Stomach (tissue), 19 donors: ENCODE measurements at places on chromosomes 6 and 20. TPM values are rescaled to one million over a fixed set of nuclear protein-coding genes. Genes with fewer than 3 reads are reported as not detected.

USP49 gene
- total RNA-seq, result 5.7 TPM

DNA sequence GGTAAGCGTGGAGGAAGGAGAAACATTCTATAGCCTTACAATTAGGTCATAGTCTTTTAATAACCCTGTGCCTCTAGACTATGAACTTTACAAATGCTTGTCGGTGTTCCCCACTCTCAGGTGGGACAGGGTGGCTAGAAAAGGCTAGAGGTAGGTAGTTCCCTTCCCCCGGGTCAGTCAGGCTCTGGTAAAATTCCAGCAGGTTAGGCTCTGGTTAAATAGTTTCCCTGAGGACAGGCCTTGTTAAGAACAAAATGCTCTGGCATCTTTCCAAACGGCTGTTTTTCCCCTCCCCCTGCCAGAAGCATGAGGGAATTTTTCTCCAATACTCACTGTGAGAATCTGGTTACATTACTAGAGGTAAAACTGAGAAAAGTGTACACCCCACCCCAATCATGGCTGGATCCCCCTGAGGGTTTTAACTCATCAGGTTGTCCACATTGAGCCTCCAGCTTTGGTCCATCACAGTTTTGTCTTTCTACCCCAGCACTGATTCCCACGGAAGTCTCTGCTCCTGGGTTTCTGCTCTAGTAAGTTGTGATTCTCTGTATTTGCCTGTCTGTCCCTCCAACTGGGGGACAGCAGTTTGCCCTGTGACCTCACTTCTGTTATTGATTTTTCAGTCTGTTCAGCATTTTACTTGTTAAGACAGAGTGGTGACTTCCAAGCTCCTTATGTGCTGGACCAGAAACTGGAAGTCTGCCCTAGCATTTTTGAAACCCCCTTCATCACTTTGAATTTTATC is 84.7 kb upstream of the ADGRF1 start:
- H3K27ac ChIP-seq, result no peak overlapping the region
- H3K36me3 ChIP-seq, result no peaks in the 10 kb centered on the region
- no peaks in the 10 kb centered on the region for H3K4me1 ChIP-seq
- peak; percentile 80 for DNase-seq

DNA sequence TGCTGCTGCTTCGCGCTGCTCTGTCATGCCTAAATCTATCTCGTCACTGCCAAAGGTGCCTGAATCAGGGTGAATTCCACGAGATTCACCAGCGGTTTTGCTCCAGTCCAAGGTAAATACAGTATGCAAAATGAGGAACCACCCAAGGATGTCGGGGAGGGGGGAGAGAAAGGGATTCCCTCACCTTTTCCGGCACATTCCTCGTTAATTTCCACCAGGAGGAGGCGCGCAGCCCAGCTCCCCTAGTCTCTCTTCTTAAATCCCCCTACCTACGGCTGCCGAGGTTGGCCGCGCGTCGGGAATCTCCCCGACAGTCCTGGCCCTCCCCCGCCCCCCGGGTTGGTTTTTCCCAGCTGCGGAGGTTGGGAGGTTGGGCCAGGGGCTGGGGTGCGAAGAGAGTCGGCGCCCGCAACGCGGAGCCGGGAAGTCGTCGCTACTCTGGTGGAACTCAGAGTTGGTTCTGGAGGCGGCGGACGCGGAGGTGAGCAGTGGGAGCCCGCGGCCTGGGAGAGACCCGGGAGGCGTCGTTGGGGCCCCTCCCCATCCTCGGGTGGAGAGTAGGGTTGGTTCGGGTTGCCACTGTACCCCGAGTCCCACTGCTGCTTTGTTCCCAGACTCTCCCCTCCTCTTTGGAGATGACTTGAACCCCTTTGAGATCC is at the start of gene TPBG:
TPBG (plus strand) TSS at position 390 of the 659 bp plus-strand sequence. CDS start 1,145 bp downstream, outside the sequence.
- peak within 1 kb of the TSS; percentile 83 for H3K27ac ChIP-seq
- peaks cover 32% of the 10 kb centered on the region for H3K4me1 ChIP-seq

DNA sequence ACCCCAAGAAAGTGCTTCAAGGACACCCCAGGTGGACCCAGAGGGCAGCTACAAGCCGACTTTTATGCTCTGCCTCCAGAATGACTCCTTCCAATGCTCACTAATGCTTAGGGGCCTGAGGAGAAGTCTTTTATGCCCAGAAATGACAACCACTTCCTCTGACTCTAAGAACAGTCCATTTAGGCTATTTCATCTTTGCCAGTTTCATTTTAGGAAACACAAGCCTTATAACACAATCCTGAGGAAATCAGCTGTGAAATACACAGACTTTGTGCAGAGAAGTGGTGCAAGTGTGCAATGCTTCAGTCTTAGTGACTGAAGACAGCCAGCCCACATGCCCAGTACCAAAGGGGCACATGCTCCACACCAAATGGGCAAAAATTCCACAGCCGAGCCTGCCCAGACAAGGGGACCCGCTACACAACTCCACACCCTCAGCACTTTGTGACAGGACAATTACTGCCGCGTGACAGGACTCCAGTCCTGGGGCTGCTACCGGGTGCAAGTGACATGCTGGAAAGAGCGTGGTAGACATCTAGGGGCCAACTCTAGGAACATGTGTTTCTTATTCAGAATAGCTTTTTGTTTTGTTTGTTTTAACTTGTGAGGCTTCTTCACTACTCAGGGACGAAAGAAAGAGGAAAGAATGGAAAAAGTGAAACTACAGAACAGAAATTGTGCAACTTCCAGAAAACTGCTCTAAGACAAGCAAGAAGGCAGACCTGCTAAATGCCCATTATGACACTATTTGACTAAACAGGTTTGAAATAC is 28.2 kb upstream of the PLAGL1 start:
- H3K4me3 ChIP-seq, result peak overlapping the region; percentile 9
- H3K27ac ChIP-seq, result no peak overlapping the region
- no peaks in the 10 kb centered on the region for H3K4me1 ChIP-seq

HLA-DQA1 gene
- 6.4 TPM for total RNA-seq

GRCh38 chr6:89433252-89434149 is 549 bp downstream of the ANKRD6 start:
- peak overlapping the region; percentile 54 for H3K27ac ChIP-seq
- peak overlapping the region; percentile 88 for H3K4me3 ChIP-seq
- H3K27me3 ChIP-seq, result no peaks in the 10 kb centered on the region
- H3K36me3 ChIP-seq, result no peaks in the 10 kb centered on the region

- no peak overlapping the region for H3K4me3 ChIP-seq
- no peaks in the 10 kb centered on the region for H3K4me1 ChIP-seq
- no peaks in the 10 kb centered on the region for H3K36me3 ChIP-seq
- no peak overlapping the region for H3K27ac ChIP-seq
- H3K27me3 ChIP-seq, result no peaks in the 10 kb centered on the region
Measured at GRCh38 chr6:159853754-159854153, 37.0 kb upstream of the MAS1 start.

- no peak overlapping the region for H3K27ac ChIP-seq
- peak overlapping the region; percentile 42 for H3K4me3 ChIP-seq
- peak; percentile 49 for DNase-seq
- no peaks in the 10 kb centered on the region for H3K36me3 ChIP-seq
- peaks cover 36% of the 10 kb centered on the region for H3K4me1 ChIP-seq
Measured at GRCh38 chr20:21102603-21103311, 3.4 kb downstream of the LINC00237 start.

GRCh38 chr20:36311141-36311853 is 5.2 kb downstream of the DLGAP4 start:
- peaks cover 11% of the 10 kb centered on the region for H3K4me1 ChIP-seq
- H3K4me3 ChIP-seq, result no peak overlapping the region
- H3K36me3 ChIP-seq, result no peaks in the 10 kb centered on the region
- H3K27me3 ChIP-seq, result peaks cover 56% of the 10 kb centered on the region

DNA sequence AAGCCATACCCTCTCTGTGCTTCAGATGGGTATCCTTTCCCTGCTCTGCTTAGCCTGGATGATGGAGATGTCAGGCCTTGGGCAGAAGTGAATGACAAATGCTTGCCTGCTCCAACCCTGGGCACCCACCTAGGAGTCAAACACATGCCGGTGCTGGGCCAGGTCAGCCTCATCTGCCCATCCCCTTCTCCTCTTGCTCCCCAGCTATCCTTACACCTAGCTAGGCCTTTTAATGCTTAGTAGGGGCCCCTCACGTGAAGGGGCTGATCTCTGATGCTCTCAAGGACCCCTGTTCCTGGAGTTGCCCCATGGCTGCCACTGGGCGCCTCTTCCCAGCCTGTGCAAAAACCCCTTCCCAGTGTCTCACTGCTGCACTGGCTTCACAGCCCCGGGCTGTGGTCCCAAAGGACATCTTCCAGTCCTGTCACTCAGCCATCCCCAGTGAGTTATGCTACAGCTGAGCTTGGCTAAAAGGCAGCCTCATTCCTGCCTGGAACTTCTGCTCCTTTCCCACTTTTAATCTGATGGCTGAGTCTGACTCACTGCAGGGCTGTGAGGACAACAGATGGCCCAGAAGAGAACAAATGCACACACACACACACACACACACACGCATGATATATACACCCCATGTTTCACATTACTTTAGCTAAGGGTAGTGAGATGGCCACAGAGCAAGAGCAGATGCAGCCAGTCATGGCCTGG is 12.8 kb upstream of the SDCBP2 start:
- no peak for DNase-seq
- no peaks in the 10 kb centered on the region for H3K36me3 ChIP-seq
- no peak overlapping the region for H3K27ac ChIP-seq
- peaks cover 11% of the 10 kb centered on the region for H3K4me1 ChIP-seq
- no peaks in the 10 kb centered on the region for H3K27me3 ChIP-seq

RCAN2 gene
- 18.0 TPM for total RNA-seq

GRCh38 chr6:142002825-142003405 is 129.8 kb upstream of the GJE1 start:
- H3K4me1 ChIP-seq, result no peaks in the 10 kb centered on the region
- no peaks in the 10 kb centered on the region for H3K27me3 ChIP-seq
- no peak for DNase-seq
- H3K4me3 ChIP-seq, result no peak overlapping the region
- no peaks in the 10 kb centered on the region for H3K36me3 ChIP-seq
- no peak overlapping the region for H3K27ac ChIP-seq

GRCh38 chr6:35164277-35164676 is 23.1 kb upstream of the TCP11 start:
- H3K4me3 ChIP-seq, result no peak overlapping the region
- H3K27me3 ChIP-seq, result no peaks in the 10 kb centered on the region

GRCh38 chr6:150887978-150888563 is 22.6 kb downstream of the MTHFD1L start:
- no peak overlapping the region for H3K27ac ChIP-seq
- no peaks in the 10 kb centered on the region for H3K27me3 ChIP-seq
- peaks cover 49% of the 10 kb centered on the region for H3K36me3 ChIP-seq
- DNase-seq, result no peak

GRCh38 chr6:146902846-146903245 is 301.4 kb upstream of the STXBP5 start:
- H3K27ac ChIP-seq, result no peak overlapping the region
- no peaks in the 10 kb centered on the region for H3K27me3 ChIP-seq
- peaks cover 16% of the 10 kb centered on the region for H3K4me1 ChIP-seq
- no peak overlapping the region for H3K4me3 ChIP-seq
- H3K36me3 ChIP-seq, result no peaks in the 10 kb centered on the region

DNA sequence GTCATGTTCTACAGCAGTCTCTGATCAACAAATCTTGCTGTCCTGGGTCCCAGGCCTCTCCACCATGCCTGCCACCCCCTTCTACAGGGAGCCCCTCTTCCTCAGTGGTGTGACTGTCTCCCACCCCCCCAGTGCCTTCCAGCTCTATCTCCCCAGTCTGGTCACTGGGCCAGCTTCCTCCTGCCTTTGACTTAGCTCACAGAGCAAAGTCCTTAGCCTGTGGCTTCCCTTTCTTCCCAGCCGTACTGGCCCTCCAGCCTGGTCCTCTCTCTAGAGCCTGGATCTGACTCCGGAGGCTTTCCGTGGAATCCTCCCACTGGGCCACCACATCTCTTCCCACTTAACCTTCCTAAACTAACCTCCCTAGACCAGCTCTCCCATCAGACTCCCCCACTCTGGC is 17.0 kb downstream of the MAPK13 start:
- peaks cover 7% of the 10 kb centered on the region for H3K4me1 ChIP-seq
- H3K4me3 ChIP-seq, result no peak overlapping the region
- DNase-seq, result no peak

COL20A1 gene
- total RNA-seq, result not detected
